ENCODE measurements at places on chromosomes 6 and 20.

DNA sequence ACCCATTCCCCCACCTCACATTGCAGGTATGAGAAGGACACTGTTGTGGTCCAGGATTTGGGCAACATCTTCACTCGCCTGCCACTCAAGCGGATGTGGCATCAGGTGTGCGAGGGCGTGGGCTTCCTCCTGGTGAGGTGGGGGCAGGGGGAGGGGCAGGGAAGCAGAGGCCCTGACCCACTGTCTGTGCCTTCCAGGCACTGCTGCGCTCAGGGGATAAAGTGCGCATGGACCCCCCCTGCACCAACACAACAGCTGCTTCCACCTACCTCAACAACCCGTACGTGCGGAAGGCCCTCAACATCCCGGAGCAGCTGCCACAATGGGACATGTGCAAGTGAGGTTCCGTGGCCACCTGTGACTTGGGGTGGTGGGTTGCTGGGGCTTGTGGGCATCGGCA is 3.7 kb downstream of the CTSA start:
- no peak for DNase-seq

DNA sequence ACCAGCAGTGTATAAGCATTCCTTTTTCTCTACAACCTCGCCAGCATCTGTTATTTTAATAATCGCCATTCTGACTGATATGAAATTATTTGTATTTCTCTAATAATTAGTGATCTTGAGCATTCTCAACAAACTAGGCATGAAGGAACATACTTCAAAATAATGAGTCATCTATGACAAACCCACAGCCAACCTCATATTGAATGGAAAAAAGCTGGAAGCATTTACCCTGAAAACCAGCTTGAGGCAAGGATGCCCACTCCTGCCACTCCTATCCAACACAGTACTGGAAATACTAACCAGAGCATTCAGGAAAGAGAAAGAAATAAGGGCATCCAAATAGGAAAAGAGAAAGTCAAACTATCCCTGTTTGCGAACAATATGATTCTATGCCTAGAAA is 390.6 kb upstream of the ID4 start:
- DNase-seq: no peak

DNA sequence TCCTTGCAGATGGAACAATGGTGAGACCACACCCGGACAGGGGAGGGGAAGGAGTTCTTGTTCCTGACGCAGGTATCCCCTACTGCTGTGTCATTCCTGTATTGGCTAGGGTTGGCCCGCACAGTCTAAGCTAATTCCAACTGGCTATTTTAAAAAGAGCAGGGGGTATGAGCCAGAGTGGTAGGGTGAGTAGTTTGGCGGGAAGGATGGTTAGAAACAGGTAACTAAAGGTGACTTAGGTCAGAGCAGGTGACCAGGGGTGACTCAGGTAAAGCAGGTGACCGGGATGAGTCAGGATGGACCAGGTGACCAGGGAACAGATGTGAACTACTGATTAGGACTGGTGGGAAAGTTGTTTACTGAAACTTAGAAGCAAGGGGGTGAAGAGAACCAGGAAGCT is 58.0 kb downstream of the ZNF292 start:
- DNase-seq: no peak

DNA sequence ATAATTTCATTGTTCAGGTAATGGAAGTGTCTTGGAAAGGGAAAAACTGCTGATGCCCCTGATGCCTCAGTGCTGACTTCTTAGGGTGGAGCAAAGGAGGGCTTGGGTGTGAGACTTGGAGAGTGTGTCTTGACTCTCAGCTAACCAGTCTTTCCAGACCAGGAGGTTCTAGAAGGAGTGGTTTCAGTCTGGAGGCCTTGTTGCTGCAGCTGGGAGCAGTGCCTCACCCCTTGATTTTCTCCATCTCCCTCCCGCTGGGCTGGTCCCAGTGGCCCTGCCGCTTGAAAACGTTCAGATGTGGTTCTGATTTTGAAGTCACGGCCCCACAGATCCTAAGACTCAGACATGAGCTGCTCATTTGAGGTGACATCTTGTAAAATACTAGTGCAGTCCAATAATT is 5.4 kb downstream of the DSP start:
- no peak for DNase-seq

GRCh38 chr20:4645109-4645508 is 76.6 kb upstream of the PRND start:
- no peak for DNase-seq

DNA sequence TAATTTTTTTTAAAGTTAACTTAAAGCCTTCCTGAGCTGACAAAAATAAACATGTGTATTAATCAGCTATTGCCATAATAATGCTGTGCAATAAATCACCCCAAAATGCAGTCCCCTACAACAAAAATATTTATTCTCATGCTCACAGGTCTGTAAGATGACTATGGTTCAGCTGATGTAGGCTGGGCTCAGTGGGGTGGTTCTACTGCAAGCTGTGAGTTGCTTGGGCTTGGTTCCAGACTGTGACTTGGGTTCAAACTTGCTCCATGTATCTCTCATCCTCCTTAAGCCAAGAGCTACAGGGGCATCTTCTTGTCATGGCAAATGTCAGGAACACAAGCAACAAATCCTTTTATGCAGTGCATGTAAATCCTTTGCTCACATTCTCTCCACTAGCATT is 644.3 kb downstream of the KIF16B start:
- no peak for DNase-seq

- no peak for DNase-seq
Observed at GRCh38 chr20:25246182-25246999, 1.5 kb upstream of the PYGB start.

- DNase-seq: no peak
Observed at GRCh38 chr6:49915035-49915434, 48.7 kb upstream of the CRISP1 start.

GRCh38 chr6:33277663-33278391 is 904 bp downstream of the B3GALT4 start:
- DNase-seq: no peak

DNA sequence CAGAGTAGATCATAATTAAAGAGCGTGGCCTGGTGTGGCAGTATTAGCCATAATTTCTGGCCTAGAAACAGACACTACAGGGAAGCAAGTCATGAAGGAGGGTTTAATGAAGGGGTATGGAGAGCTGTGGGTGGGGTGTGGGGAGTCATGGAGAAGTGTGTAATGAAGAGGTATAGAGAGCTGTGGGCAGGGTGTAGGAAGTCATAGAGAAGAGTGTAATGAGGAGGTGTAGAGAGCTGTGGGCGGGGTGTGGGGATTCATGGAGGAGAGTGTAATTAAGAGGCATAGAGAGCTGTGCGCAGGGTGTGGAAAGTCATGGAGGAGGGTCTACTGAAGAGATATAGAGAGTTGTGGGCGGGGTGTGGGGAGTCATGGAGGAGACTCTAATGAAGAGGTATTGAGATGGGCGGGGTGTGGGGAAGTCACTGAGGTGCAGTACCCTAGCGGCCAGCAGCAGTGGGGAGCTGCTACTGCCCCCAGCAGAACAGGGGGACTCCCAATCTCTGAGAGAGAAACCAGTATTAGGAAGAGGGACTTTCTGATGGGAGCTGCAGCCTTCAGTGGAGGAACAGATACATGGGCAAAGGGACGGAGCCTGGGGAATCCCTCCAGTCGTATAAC is 145.4 kb upstream of the FOXA2 start:
- no peak for DNase-seq

- no peak for DNase-seq
Observed at GRCh38 chr6:136335736-136336363, 46.2 kb upstream of the BCLAF1 start.

DNA sequence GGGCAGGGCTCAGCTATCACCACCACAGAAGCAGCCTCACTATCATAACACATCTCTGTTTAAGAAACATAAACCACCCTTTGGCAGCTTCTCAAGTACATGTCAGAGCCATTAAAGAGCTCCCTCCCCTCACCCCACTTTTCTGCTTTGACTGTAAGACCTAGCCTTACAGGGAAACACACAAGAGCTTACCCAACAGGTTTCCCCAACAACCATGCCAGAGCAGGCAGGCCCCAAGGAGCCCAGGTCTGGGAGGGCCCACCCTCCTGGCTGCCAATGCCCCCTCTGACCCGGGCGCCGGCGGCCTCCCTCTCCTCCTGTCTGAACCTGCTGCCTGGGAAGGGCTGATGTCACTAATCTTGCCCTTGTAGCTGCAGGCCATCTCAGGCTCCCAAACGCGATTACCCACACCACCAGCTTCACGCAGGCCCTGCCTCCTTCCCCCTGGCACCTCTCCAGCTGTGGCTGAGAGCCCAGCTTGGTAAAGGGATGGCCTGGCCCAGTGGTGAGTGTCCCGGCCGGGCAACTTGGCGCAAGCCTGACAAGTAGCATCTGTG is 402.0 kb downstream of the MAFB start:
- no peak for DNase-seq

DNA sequence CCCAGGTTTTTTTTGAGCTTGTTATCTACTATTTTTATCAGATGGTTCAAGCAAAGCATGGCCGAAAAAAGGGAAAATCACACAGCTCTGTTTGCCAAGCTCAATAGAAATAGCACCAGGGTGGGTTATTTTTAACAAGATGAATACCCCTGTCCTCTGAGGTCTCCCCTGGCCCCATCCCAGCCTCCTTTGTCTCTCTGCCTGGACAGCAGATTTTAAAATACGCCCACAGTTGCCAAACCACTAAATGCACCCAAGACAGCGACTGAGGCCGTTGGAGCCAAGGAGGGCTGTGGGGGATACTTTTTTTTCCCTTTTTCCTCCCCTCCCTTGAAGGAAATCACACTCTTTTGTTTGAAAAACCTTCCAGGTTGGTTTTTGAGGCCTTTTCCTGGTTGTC is 106.6 kb downstream of the VEGFA start:
- no peak for DNase-seq

DNA sequence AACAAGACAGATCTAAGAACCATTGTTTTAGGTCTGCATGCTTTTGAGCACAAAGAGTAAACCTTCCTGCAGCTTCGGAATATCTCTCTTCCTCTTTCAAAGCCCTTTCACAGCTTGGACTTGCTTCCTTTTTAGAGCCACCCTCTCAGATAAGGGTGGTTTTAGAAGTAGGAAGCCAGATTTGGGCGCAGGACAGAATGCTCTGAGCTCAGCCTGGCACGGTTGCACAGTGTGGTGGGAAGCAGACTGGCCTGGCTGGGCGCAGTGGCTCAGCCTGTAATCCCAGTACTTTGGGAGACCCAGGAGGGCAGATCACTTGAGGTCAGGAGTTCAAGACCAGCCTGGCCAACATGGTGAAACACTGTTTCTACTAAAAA is 35.6 kb upstream of the PNRC1 start:
- DNase-seq: no peak

GRCh38 chr20:59985864-59986263 is 27.6 kb downstream of the CDH26 start:
- no peak for DNase-seq

DNA sequence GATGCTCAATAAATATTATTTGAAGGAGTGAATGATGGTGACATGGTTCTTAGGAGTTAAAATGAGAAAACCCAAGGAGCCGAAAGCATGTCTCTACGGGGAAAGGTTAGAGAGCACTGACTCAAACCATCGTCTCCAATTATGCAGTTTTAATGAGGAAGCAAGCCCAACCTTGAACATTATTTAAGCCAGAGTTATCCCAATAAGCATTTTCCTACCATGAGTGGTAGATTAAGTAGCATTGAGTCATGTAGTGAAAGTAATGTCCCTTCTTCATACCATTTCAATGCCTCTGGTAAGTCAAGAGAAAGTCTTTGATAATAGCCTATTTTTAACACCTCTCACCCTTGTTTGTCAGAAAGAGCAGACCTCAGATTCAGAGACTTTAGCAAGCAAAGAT is 13.5 kb downstream of the TSHZ2 start:
- no peak for DNase-seq

GRCh38 chr6:109014606-109015005 is 80.0 kb downstream of the SESN1 start:
- no peak for DNase-seq

GRCh38 chr20:1568163-1568490 is 10.6 kb upstream of the SIRPD start:
- DNase-seq: no peak

GRCh38 chr6:38479331-38479730 is 160.4 kb downstream of the BTBD9 start:
- DNase-seq: no peak

GRCh38 chr6:151443911-151444621 is 7.9 kb downstream of the RMND1 start:
- no peak for DNase-seq

DNA sequence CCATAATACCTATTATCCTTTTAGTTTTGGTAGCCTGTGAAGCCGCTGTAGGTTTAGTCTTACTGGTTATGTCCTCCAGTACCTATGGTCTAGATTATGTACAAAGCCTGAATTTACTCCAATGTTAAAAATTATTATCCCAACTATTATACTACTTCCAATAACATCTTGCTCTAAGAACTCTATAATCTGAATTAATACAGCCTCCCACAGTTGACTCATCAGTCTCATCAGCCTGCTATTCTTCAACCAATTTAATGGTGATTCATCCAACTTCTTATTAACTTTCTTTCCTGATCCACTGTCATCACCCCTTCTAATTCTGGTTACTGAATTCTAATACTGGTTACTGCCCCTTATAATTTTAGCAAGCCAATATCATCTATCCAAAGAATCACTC is 370.3 kb upstream of the OPRM1 start:
- DNase-seq: no peak

- DNase-seq: no peak
Observed at GRCh38 chr20:58374027-58374850, 14.8 kb upstream of the VAPB start.

DNA sequence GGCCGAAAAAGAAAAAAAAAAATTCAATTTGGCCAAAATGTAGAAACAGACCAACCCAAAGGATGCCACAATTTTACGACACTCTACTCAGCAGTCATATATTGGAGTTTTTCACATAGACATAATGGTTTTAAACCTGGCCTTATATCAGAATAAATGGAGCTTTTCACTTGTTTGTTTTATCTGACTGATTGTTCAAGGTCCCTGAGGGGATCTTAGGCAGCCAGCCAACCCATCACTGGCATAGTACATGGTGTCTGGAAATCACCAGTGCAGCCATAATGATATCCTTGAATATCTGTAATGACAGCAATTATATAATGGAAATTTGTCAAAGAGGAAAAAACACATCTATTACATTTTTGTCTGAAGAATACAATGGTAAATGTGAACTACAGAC is 96.9 kb downstream of the PRSS35 start:
- no peak for DNase-seq

- no peak for DNase-seq
Observed at GRCh38 chr6:74654296-74654695, 551.6 kb downstream of the COL12A1 start.

DNA sequence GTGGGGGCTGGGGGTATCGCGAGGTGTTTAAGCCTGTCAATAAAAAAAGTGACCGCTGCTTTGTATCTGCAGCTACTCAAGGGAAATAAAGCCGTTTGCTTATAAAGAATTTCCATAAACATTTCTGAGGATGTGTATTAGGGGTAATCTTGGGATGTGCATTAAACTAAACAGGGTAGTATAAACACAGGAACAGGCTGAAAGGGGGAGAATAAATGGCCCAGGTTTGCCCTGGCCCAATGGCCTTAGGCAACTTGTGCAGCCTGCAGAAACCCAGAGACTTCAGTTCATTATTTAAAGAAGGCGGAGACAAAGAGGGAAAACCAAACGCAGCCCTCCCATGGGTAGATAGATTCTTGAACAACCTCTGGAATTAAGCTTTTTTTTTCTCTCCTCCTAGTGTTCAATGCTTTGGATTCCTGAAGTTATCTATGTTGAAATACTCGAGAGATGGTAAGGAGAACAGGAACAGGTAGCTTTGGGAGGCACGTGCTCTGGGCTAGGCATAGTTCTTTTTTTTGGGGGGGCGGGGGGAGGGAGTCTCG is 35.6 kb upstream of the SALL4 start:
- no peak for DNase-seq

GRCh38 chr6:78476561-78476960 is 390.8 kb upstream of the IRAK1BP1 start:
- DNase-seq: no peak

GRCh38 chr6:81890846-81891245 is 138.4 kb upstream of the TENT5A start:
- DNase-seq: no peak

Data from D721Med (cell line).